ENCODE measurements at places on chromosomes 2 and 18.

- DNase-seq, result no peak
These were observed 126.4 kb upstream of the CTDP1 start for GRCh38 chr18:79553154-79553553.

DNA sequence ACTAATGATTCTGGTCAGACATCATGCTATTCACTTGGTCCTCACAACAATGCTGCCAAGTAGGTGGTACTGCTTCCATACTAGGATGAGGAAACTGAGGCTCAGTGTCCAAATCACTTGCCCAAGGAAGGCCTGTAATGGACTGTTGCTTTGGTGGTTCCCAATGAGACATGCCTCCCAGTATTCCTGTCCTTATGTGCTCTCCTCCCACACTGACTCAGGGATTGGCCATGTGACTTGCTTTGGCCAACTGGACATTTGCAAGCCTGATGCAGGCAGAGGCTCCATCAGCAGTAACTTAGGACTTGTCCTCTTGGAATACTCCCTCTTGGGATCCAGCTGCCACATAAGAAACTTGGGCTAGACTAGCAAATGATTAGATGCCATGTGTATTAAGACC lies 3.0 kb downstream of the FBXO41 start:
- DNase-seq, result no peak

- DNase-seq, result no peak
These were observed 93.2 kb downstream of the UNC80 start for GRCh38 chr2:209864716-209865295.

DNA sequence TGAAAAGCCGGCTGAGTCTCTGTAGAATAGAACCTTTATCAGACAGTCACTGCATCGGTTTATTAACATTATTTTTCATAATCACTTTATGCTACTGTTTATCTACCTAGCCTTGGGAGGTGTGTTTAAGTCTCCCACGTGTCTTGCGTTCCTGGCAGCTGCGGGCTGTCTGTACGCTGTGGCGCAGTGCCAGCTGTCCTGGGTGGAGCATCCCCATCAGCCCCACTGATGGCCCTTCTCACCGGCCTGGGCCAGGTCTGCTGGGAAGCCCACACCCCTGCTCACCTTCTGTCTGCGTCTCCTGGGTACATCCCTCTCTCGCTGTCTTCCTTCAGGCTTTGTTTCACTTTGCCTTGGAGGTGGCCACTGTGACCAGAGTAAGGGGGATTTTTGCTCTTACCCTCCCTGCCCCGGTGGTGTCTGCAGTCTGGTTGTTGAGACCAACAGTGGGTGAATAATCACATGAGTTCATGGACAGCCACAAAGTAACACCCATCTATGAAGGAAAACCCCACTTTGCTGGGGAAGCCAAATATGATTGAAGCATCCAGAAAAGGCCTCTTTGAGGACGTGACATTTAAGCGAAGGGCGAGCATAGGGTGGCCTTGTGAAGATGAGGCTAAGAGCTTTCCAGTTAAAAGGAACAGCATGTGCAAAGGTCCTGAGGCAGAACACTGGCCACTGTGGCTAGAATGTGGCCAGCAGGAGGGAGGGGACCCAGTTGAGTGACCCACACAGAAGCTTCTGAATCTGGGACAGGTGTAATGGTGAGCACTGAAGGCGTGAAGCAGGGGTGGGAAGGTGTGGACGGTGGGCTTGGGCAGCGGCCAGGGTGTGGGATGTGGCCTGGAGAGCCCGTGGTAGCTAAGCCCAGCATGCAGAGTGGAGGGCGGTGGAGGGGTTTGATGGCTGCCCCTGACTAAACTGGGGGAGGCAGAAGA lies 41.7 kb downstream of the RAMP1 start:
- DNase-seq, result no peak

- DNase-seq, result no peak
These were observed 51.0 kb upstream of the MCFD2 start for GRCh38 chr2:46966576-46966975.

GRCh38 chr18:25560369-25560768 lies 208.4 kb upstream of the ZNF521 start:
- DNase-seq, result no peak

DNA sequence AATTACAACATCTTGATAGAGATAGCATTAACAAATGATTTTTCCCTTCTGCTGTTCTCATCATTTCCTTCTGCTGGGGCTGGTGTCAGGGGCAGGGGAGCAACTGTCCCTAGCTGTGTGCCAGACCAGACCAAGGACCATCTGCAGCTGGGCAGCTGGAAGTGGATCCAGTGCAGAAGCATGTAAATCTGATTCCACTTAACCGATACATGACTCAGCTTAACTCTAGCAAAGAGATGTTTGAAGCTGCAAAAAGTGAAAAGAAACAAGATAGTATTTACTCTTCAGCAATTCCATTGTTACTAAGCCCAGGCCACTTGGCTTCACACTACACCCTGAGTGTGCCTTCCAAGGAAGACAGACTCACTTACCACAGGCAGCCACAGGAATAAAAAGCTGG lies 151.1 kb downstream of the GALNT1 start:
- DNase-seq, result no peak

- no peak for DNase-seq
These were observed 2.0 kb downstream of the MRPL30 start for GRCh38 chr2:99183025-99183424.

GRCh38 chr2:96596596-96596995 lies 41.5 kb downstream of the KANSL3 start:
- DNase-seq, result no peak

DNA sequence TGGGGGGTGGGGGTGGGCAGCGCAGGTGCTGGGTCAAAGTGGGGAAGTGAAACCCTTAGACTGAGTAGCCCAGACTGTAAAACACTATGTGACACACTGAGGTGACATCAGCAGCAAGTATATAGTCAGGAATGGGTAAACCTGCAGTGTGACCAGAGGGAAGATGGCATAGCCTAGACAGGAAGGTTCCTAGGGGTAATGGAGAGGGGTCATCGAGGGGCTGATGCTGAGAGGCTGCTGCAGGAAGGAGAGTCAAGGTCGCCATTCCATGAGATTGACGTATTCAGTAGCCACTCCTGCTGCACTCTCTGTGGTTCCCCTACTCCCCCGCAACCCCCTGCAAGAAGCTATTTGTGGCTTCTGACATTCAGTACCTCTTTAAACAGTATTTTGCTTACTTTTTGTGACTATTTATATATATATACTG lies 111.7 kb downstream of the CHST9 start:
- DNase-seq, result no peak

DNA sequence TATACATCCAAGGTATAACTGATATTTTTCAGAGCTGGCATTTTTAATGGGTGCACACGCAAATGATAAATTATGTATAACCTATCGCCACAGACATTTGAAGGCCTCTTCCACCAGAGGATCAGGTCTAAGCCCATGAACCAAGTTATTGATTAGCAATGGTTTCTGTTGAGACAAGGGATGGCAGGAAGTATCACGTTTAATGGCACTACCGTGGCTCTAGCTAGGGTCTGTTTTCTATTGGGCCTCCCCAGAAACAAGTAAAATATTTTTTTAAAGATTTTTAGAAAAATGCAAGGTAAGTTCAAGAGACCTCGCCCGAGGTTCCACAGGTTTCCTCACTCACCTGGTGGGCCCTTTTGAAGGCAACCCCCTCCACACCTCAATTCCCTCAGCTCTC lies 667 bp downstream of the GFPT1 start:
- DNase-seq, result no peak

DNA sequence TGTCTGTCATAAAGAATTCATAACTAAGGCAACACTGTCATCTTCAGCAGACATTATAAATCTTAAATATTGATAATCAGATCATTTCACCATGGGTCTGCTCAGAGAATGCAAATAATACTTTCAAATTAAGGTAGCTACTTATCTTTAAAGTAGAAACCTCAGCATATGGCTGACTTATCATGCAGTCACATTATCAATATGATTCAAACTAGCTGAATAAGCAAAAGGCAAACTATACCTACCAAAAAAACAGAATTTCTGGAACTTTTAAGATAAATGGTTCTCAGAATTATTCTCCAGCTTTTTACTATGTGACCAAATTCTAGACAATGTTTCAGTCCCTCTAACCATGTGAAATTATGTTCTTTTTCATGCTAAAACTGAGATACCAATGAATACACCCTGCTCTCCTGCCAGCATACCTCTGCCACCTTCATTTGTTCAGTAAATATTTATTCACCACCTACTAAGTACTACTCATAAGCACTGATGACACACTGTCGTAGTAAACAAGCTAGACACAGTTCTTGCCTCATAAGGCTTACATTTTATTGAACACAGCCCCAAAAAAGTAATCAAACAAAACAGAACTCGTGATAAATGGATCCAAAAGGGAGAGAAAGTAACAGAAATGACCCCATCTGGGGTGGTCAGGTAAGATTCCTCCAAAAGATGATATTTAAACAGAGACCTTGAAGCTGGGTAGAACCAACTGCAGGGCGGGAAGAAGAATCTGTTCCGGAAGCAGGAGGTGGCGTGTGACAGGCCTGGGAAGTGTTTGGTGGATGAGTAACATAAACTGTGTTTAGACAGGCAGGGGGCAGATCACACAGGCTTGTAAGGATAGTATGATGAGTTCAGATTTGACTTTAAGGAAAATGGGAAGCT lies 17.7 kb downstream of the SPIRE1 start:
- DNase-seq, result no peak

DNA sequence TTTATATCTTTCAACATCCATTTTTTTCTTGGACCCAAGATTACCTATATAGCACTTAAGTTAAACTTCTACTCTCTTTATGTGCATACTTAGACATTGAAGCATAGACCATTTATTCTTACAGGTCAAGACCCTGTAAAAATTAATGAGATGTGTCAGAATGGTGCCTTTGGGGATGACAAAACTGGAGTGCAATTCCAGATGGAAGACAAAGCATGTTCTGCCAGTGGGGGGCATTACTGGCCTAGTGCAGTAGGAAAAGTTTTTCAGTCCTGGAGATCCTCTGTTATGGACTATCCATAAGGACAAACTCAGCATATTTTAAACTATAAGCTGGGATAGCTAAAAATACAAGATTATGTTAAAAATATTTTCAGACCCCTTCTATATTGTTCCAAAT lies 57.8 kb upstream of the MMADHC start:
- no peak for DNase-seq

DNA sequence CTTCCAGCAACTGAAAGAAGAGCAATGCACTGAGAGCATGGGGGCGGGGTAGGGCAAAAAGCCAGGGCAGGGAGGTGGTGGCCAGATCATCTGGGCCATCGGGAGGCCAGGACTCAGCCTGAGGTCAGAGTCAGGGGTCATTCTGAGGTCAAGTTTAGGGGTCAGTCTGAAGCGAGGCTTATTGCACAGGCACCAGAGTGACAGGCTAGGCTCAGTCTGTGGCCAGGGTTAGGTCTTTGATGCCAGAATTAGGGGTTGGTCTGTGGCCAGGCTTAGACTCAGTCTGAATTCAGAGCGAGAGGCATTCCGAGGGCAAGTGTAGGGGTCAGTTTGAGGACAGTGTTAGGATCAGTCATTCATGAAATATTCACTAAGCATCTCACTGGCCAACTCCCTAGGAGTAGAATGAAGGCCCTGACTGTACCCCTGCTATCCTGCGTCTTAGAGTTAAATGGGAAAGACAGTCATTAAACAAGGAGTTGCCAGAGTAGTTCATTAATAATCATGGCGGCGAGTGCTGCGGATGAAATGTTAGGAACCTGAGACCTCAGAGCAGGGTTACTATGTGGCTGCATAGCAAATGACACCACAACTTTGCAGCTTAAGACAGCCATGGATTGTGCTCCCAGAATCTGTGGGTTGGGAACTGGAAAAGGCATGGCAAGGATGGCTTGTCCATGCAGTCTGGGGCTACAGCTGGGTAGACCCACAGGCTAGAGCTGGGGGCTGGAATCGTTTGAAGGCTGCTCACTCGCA lies 198.7 kb downstream of the CYP26B1 start:
- no peak for DNase-seq

- DNase-seq, result no peak
These were observed 249.9 kb upstream of the SP5 start for GRCh38 chr2:170465241-170465640.

DNA sequence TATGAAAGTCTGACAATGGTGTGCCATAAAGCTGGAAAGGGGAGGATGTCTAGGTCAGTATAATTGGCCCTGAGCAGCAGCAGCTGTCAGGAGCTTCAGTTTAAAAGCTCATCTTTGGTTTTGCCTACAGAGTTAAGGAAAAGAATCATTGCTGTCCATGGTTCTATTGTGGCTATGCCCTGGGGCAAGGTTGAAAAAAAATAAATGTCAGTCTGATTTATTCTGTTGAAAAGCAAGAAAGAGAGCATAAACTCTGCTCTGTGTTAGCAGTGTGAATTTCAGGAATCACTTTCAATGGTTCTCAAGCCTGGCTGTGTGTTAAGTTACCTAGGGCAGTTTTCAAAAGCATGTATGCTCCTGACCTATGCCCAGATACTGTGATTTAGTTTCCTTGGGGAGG lies 446.7 kb downstream of the SETBP1 start:
- no peak for DNase-seq

DNA sequence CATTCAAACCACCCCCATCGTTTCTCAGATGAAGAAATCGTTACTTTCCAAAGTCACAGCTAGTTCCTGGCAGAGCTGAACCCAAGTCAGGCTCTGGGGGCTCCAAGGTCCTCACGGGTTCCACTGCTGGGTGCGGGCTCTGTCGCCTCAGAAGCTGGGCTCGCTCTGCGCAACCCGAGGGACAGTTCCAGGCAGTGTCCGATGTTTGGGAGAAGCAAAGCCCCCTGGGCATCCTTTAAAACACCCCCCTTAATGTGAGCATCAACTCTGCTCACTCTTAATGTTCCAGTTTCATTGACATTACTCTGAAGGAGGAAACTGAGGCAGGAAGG lies 796 bp downstream of the AOX1 start:
- DNase-seq, result no peak

DNA sequence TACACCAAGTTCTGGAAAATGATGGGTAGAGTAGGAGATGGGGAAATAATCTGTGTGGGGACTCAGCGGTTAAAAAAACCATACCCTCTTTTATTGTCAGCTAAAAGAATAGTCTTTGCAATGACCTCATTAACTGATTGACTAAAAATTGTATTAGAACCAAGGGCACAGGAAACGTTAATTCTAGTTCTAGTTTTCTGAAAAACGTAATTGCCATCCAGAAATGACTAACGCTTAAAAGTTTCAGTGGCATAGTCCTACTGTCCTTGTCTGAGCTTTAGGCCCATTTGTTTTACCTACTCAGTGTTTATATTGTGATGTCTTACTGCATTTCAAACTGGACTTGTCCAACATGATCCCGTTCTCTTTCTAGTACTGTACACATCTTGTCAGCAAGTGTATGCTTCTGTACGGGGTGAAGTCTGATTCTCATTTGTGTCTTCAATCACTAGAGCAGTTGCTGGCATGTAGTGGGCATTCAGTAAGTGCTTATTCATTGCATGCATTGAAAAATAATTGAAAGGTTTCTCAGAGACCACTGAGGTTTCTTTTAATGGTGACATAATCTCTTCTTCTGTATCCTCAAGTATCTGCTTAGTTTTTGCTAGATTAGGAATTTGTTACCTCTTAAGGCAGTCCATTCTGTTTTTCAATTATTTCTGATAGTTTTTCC lies 81.5 kb downstream of the ZNF407 start:
- DNase-seq, result no peak

- DNase-seq, result peak; percentile 87
These were observed 59.1 kb downstream of the TNS1 start for GRCh38 chr2:217943446-217944321.

Data from nephron progenitor cell (in vitro differentiated cells).